ENCODE measurements at places on chromosomes 1 and 21.

DNA sequence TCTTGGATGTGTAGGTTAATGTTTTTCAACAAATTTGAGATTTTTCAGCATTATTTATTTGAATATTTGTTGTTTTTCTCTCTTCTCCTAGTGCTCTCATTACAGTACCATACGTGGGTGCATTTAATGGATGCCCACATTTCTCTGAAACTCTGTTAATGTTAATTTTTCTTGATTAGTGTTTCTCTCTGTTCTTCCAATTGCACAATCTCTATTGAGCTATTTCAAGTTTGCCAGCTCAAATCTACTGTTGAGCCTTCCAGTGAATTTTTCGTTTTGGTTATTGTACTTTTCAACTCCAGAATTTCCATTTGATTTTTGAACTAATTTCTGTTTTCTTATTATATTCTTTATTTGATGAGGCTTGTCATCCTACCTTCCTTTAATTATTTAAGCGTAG lies 31.7 kb downstream of the CFAP57 start:
- no peak for DNase-seq

GRCh38 chr1:1136547-1137230 lies 20.8 kb upstream of the C1orf159 start:
- no peak for DNase-seq

GRCh38 chr1:244780311-244780710 lies 55.1 kb upstream of the COX20 start:
- DNase-seq: no peak

GRCh38 chr1:208919371-208919770 lies 664.1 kb upstream of the CAMK1G start:
- DNase-seq: peak; percentile 13

GRCh38 chr1:173117108-173117633 lies 66.4 kb upstream of the TNFSF18 start:
- DNase-seq: no peak

DNA sequence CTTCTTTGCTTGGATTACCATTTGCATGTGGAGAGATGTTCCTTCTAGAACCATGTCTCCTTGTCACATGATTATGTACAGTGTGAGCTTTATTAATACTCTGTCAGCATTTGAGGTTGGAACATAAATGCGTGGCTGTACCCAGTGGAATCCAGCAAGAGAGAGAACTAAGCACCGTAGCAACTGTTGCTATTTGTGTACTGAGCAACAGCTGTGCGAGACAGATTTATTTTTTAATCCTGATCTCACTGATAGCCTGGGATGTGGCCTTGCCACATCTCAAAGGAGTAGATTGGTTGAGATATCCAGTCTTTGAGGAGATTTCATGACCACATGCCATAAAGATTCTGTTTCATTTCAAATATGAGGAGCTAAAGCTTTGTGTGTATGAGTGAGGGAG lies 43.4 kb downstream of the KIF1B start:
- no peak for DNase-seq

GRCh38 chr1:10211805-10212410 lies 1.5 kb downstream of the KIF1B start:
- no peak for DNase-seq

DNA sequence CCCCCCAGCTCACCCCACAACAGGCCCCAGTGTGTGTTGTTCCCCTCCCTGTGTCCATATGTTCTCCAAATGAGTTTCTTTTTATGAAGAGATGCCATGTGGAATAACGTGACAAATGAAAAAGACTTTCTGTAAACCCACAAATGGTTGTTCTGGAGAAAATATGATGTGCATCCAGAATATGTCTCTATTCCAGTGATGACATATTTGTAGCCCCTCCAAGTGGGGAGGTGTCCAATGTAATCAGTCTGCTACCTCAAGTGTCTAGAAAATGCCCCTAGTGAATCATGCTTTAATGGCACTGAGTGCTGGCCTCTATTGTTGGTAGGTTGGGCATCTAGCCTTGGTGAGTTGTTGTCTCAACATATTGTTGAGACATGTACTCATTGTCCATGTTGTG lies 179.6 kb downstream of the KCNK2 start:
- DNase-seq: no peak

DNA sequence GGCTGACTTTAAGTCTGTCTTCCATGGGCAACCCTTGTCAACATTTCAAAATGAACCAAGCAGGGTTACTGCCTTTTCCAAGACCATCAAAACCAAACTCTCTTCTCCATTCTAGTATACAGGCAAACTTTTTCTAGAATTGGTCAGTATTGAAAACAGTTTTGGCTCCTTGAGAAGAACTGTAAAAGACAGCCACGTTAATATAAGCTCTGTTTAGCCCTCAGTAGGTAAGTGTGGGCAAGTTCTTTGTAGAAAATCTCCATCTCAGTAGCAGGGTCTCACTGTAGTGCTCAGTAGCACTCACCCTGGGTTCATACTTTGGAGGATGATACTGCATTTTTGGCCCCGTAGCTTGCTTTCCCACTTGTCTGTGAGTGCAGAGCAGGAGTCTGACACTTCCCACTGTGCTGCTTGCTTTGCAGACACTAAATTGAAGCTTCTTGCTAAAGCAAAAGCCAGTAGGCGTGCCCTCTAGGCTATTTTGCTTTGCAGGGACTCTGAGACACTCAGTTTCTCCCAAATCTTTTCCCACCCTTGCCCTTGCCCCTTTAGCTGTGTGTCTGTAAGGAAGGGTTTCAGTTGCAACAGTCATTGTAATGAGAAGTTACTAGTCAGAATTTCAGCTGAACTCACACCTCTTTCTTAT lies 34.3 kb upstream of the CACYBP start:
- no peak for DNase-seq

DNA sequence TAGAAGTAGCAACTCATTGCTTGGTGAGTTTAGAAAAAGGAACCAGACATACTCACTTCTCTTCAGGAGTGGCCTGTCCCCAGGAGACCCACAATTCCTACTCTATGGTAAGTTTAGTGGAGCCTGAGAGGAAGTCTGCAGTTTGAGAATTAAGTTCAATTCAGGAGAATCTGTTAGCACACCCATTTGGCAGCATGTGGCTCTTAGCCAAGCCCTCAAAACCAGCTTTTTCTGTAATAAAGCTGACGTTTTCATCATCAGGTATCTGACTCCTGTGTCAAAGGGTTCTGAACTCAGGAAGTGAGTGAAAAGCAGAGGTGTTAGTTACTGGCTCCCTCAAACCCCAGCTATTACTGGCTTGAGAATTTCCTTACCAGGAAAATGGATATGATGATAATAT lies 20.4 kb upstream of the RGS16 start:
- no peak for DNase-seq

GRCh38 chr1:213380865-213381264 lies 329.8 kb downstream of the RPS6KC1 start:
- DNase-seq: no peak

- DNase-seq: no peak
Measured at GRCh38 chr21:35028451-35028978, 20.6 kb downstream of the RUNX1 start.

- no peak for DNase-seq
Measured at GRCh38 chr1:51472359-51472758, 46.7 kb downstream of the EPS15 start.

DNA sequence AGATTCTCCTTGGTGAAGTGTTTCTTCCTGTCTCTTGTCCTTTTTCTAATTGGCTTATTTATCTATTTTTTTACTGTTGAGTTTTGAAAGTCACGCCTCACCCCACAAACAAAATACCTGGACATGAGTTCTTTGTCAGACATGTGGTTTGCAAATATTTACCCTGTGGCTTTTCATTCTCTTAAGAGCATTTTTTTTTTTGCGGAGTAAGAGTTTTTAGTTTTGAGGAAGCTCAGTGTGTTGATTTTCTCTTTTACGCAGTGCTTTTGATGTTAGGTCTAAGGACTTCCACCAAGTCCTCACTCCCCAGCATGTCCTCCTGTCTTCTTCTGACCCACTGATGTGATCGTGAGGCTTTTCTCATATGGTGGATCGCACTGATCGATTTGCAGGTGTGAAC lies 7.6 kb downstream of the DFFB start:
- no peak for DNase-seq

DNA sequence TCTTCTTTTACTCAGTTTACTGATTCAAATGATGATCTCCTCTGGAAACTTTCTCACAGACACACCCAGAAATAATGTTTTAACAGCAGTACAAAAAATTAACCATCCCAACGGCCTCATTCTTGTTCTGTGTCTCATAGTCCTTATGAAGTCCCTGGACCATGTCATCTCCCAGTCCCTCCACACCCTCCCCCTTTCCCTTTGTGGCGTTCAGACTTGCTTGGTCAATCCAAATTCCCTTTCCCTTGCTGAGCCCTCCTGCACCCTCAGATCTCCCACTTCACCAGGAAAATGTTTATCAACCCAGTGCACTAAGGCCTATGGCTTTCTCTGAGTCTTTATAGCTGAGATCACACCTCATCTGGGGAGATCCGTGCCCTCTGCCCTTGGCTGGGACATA lies 85.9 kb downstream of the CENPF start:
- DNase-seq: no peak

GRCh38 chr1:159188375-159188788 lies 16.3 kb upstream of the ACKR1 start:
- no peak for DNase-seq

DNA sequence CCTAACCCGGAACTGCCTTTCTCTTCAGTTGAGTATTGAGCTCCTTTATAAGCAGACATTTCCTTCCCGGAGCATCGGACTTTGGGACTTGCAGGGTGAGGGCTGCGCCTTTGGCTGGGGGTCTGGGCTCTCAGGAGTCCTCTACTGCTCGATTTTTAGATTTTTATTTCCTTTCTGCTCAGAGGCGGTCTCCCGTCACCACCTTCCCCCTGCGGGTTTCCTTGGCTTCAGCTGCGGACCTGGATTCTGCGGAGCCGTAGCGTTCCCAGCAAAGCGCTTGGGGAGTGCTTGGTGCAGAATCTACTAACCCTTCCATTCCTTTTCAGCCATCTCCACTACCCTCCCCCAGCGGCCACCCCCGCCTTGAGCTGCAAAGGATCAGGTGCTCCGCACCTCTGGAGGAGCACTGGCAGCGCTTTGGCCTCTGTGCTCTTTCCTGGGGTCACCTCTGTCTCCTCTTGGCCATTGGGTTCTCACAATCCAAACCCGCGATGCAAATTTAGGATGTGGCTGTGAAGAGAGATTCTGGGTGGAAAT lies 3.7 kb downstream of the OLIG2 start:
- no peak for DNase-seq

DNA sequence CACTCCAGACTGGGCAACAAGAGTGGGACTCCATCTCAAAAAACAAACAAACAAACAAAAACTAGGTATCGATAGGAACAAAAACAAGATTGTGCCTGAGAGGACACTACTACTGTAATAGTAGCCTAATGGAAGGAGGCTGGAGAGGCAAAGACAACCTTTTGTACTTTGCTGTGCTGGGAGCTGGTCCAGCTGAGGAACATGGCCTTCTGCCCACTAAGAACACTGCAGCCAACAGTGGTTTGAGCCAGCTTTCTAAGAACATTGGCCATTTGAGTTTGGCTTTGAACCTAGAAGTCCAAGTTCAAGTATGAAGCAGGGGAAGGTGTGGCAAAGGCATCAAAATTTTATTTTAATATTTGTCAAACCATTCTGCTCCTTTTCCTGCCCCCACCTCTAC lies 22.7 kb upstream of the RGS8 start:
- no peak for DNase-seq

- no peak for DNase-seq
Measured at GRCh38 chr1:45721207-45721606, 29.2 kb downstream of the IPP start.

- DNase-seq: no peak
Measured at GRCh38 chr1:167678422-167678821, 43.4 kb upstream of the MPZL1 start.

GRCh38 chr1:207888652-207889051 lies 22.3 kb downstream of the CD34 start:
- no peak for DNase-seq

GRCh38 chr1:7317888-7318287 lies 453.2 kb upstream of the VAMP3 start:
- DNase-seq: no peak

DNA sequence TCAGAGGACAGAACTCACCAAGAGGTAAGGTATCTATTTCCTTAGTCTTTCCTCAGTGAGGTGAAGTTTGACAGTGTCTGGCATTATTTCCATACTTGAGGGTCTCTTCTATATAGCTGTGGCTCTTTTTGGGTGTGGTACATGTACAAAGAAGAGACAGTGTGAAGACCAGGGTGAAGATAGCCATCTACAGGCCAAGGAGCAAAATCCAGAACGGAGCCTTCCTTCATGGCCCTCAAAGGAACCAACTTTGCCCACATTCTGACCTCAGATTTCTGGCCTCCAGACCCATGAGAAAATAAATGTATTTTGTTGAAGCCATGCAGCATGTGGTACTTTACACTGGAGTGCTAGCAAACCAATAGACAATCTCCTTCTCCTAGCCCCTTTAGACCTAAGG lies 858.5 kb upstream of the B3GALT2 start:
- DNase-seq: no peak

DNA sequence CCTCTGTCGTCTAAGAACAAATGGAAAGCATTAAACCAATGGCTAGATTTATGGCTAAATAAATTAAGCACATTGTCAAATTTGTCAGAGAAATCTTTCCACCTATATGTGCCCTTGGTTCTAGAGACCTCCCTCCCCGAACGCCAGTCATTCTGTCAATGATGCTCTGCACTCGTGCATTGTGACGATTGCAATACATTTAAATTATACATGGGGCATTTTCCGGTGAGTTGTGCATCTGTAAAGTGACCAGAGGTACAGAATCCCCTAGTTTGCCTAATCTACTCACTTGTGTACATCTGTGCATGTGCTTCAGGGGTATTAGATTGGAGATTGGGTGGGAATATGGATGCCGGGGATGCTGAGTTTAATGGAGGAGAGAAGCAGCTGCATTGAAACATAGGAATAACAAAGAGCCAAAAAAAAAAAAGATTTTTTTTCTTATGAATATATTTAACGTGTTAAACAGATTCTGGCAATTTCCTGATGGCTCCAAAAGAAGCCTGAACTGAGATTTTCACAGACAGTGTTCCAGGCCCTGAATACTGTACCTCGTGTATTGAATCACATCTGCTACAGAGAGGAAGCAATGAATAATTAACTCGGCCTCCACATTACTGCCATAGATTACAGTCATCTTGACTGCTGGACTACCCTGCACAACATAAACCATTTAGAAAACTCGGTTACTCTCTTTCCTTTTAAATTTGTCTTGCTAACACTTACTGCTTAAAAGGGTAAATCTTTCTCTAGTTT lies 149.0 kb upstream of the C1orf87 start:
- no peak for DNase-seq

DNA sequence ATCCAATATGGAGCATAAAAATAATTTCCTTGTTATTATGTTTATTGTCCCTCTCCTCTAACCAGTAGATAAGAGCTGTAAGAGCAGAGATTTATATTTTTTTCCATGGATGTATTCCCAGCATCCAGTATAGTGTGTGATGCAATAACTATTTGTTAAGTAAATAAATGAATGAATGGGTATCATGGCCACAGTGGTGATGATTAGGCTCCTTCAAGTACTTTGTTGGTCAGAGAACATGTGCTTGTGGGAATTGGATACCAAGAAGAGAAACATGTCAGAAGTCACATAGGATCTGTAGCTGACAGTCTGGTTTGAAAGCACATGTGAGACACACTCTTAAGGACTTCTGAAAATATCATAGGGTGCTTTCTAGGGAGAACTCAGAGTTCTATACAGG lies 588.5 kb downstream of the AGBL4 start:
- DNase-seq: no peak
